Activated CD8-positive, alpha-beta T cell treated with anti-CD3 and anti-CD28 coated beads, Interleukin-2, amount 10 ng/mL, durations not matched to agents 7 days and 5 days (primary cell): ENCODE measurements at places on chromosomes 11 and 22. TPM values are rescaled to one million over a fixed set of nuclear protein-coding genes. Genes with fewer than 3 reads are reported as not detected.

GRCh38 chr11:106105986-106106385, 28.5 kb downstream of the AASDHPPT start:
- no peak overlapping the region for H3K27ac ChIP-seq
- no peaks in the 10 kb centered on the region for H3K4me1 ChIP-seq
- no peak overlapping the region for H3K4me3 ChIP-seq

- H3K36me3 ChIP-seq: peaks cover 25% of the 10 kb centered on the region
- H3K4me3 ChIP-seq: no peak overlapping the region
- no peak for DNase-seq
- H3K27me3 ChIP-seq: no peaks in the 10 kb centered on the region
These were observed 25.4 kb downstream of the ARFGAP3 start for GRCh38 chr22:42831712-42832111.

Gene C11orf97
- total RNA-seq: not detected

DNA sequence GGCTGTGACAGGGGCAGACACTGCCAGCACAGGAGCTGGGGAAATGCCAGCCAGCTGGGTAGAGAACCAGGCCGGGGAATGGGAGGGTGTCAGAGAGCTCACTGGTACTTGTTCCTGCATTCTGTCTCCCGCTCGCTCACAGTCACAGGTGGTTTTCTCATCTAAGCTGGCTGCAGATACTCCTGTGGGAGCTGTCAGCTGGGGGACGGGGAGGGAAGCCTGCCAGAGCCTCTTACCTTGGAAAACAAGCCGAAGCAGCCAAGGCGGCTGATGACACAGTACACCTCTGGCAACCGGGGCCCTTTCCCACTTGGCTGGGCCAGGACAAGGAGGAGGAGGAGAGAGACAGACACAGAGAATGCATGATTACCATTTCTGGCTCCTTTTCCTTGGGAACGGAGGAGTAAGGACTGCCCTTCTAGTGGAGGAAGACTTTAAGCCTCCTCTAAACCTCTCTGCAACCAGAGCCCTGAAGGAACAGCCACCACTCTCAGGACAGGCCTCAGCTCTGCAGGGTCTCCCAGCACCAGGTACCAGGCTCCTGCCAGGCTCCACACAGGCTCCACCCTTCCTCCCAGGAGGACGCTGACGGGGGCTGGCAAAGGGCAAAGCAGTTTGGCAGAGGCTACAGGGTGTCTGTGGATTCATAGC, 25.1 kb downstream of the RPL27A start:
- no peak overlapping the region for H3K4me3 ChIP-seq
- H3K27ac ChIP-seq: no peak overlapping the region
- H3K27me3 ChIP-seq: no peaks in the 10 kb centered on the region
- peaks cover 4% of the 10 kb centered on the region for H3K4me1 ChIP-seq

Gene SCUBE1
- total RNA-seq: not detected

Gene CCDC81
- total RNA-seq: 0.42 TPM

DNA sequence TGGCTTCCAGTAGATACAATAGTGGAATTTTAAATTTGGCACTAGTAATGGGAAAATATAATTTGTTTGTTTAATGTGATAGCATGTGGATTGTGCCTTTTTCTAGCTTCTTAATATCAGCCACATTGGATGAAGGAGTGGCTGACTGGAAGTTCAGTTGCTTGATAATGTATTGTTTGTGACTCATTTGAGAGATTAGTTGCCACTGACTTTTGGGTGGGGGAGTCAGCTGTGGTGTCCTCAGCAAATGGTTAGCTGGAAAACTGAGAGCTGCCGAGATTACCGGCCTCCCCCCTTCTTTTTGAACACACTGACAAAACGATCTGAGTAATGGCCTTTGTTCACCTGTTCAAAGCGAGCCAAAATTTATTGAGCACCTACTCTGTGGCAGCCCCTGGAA, 5.5 kb downstream of the JAM3 start:
- H3K27ac ChIP-seq: no peak overlapping the region
- peaks cover 4% of the 10 kb centered on the region for H3K36me3 ChIP-seq
- peaks cover 37% of the 10 kb centered on the region for H3K27me3 ChIP-seq
- peaks cover 6% of the 10 kb centered on the region for H3K4me1 ChIP-seq

GRCh38 chr11:69010964-69011623, 2.0 kb downstream of the MRGPRF start:
- H3K4me3 ChIP-seq: no peak overlapping the region
- DNase-seq: peak; percentile 44
- no peak overlapping the region for H3K27ac ChIP-seq
- H3K27me3 ChIP-seq: peaks cover 24% of the 10 kb centered on the region
- no peaks in the 10 kb centered on the region for H3K36me3 ChIP-seq

DNA sequence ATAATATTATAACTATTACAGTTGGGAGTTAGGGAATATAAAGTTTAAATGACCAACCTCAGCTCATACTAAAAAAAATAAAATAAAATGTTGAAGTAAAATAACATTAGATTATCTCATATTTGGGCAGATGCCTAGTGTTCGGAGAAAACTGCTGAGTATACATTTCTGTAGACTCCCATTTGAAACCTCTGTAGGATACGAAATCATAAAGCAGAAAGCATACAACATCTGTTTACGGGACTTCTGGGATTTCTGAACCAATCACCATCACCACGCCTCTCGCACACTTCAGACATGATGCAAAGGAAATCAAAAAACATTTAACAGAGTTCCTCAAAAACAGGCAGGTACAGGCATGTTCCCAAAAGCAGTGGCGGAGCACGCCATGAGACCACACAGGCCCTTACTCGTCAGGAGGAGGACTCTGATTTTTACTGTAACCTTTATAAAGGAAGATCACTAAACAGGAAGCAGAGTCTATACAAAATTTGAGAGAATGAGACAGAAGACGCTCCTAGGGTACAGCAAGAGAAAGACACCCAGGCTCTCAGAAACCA, 8.6 kb downstream of the ZNF195 start:
- H3K27ac ChIP-seq: no peak overlapping the region
- DNase-seq: no peak
- peaks cover 92% of the 10 kb centered on the region for H3K36me3 ChIP-seq
- no peak overlapping the region for H3K4me3 ChIP-seq
- H3K27me3 ChIP-seq: no peaks in the 10 kb centered on the region
- H3K4me1 ChIP-seq: peaks cover 11% of the 10 kb centered on the region

- peaks cover 18% of the 10 kb centered on the region for H3K4me1 ChIP-seq
- H3K36me3 ChIP-seq: peaks cover 41% of the 10 kb centered on the region
- no peaks in the 10 kb centered on the region for H3K27me3 ChIP-seq
- no peak overlapping the region for H3K27ac ChIP-seq
These were observed 47.1 kb downstream of the BMAL1 start for GRCh38 chr11:13324709-13325108.

Gene MMP13
- not detected for total RNA-seq
